Kasumi-1 (cell line): ENCODE measurements at places on chromosomes 4 and X.
A peak's percentile ranks its signal among the peaks of the same experiment; 100 is the strongest.

DNA sequence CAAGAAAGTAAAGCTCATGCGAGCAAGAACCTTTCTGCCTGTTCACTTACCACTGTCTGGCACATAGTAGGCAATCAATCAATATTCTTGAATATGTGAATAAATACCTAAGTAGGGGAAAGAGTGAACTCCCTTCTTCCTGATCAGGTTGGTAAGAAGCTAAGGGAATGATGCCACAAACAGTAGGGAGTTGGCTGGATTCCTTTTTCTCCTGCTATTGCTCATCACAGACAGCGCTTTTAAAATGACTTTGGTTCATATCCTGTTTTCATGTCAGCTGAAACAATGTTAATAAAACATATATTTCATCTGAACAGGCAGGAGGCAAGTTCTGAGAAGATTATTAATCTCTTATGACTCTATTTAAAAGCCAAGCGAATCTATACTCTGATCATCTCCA lies 99.2 kb downstream of the NSUN7 start:
- no peak for DNase-seq

GRCh38 chr4:95867919-95868318 lies 28.0 kb downstream of the PDHA2 start:
- peak; percentile 23 for DNase-seq

DNA sequence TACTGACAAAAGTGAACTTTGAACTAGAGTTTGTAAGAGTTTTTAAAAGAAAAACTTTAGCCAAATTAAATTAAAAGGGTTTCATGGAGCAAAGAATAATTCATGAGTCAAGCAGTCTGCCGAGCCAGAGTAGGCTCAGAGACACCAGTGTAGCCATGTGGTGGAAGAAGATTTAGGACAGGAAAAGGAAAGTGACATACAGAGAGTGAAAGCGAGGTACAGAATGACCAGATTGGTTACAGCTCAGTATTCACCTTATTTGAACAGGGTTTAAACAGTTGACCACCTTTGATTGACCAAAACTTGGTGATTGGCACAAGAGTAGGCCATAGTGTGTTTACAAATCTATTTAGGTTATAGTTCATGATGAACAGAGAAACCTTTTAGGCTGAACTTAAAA lies 377.8 kb downstream of the KLHL4 start:
- no peak for DNase-seq

GRCh38 chr4:101818362-101818761 lies 27.8 kb downstream of the BANK1 start:
- peak; percentile 8 for DNase-seq

DNA sequence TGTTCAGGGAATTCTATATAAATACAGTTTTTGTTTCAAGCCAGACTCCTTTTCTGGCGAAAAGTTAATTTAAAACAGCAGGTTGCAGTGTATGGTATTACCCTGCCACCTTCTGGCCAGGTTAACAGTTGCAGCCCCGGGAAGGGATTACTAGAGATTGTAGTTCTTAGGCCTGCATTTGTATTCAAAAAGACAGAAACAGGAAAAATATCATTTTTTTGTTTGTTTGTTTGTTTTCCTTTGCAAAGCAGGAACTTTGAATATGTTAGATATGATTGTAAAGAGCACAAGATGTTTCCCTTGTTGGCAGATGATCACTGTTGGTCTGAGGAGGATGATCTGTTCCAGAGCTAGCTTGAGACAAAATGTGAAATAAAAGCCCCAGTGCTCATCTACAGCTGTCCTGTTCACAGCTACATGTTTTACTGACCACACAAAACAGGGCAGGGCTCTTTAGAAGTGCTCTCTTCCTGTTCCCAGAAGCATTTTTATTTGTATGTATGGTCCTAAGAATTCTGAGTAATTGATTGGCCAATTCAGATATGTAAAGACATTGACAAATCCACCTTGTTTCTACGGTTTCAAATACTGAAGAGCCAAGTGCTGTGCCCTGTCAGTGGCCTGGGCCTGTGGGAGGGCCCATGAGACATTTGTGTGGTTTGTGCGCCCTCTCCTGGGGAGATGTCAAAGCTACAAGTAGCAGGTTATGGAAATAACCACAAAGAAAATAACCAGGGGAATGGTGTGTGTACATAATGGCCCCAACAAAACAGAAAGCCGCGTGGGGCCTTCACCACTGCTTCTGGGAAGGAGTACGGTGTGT lies 57.9 kb downstream of the CLDN22 start:
- DNase-seq: peak; percentile 59

DNA sequence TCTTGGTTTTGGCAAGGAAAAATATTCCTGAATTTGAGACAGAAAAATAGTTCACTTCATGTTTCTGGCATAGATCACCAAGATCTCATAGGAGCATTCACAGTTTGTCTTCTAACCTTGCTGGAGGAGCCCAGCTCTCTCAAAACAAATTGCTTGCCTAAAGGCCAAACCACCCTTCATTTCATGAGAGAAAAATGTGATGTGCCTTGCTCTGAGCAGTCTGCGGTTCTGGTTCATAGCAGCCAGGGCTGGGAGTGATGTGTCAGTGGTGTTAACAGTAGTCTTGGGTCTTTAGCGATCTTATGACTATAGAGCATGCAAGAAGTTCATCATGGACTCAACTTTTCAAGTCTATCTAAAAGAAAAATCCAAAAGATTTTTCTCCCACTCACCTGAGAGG lies 183.3 kb downstream of the DCLK2 start:
- no peak for DNase-seq

DNA sequence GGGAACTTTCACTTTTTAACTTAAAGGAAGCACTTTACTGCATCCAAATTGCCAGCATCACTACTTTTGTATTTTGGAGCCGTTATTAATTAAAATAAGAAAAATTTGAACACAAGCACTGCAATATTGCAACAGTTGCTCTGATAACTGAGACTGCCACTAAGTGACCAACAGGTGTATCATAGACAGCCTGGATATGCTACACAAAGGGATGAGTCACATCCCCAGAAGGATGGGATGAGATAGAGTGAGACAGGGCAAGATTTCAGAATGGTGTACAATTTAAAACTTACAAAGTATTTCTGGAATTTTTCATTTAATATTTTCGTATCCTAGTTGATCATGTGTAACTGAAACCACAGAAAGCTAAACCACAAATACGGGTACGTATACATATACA lies 204.1 kb downstream of the MAPK10 start:
- no peak for DNase-seq
